NT2/D1 (cell line): ENCODE measurements at places on chromosomes 16 and 17.
A peak's percentile ranks its signal among the peaks of the same experiment; 100 is the strongest.

GRCh38 chr17:55295411-55296170 is 30.8 kb downstream of the HLF start:
- DNase-seq: peak; percentile 44

GRCh38 chr17:63420868-63421680 is 25.0 kb downstream of the CYB561 start:
- no peak for DNase-seq

GRCh38 chr16:31010585-31011325 is at the start of gene STX1B:
Gene STX1B (minus strand): TSS chr16:31010638. CDS start chr16:31010396, 242 bp downstream.
- DNase-seq: no peak

DNA sequence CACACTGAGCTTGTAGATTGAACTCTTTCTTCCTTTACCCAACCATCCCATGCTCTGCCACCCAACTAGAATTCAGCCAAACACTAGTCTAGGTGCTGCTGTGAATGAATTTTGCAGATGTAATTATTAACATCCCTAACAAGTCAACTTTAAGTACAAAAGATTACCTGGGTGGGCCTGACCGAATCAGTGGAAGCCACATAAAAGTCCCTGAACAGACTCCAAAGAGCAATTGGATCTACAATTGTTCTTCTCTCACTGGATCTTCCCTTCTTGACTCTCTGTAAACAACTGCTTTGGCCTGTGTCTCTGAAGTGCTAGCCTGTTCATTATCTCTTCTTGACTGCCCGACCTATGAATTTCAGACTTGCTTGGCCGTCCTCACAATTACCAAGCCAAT is 67.9 kb downstream of the PMP22 start:
- DNase-seq: no peak

DNA sequence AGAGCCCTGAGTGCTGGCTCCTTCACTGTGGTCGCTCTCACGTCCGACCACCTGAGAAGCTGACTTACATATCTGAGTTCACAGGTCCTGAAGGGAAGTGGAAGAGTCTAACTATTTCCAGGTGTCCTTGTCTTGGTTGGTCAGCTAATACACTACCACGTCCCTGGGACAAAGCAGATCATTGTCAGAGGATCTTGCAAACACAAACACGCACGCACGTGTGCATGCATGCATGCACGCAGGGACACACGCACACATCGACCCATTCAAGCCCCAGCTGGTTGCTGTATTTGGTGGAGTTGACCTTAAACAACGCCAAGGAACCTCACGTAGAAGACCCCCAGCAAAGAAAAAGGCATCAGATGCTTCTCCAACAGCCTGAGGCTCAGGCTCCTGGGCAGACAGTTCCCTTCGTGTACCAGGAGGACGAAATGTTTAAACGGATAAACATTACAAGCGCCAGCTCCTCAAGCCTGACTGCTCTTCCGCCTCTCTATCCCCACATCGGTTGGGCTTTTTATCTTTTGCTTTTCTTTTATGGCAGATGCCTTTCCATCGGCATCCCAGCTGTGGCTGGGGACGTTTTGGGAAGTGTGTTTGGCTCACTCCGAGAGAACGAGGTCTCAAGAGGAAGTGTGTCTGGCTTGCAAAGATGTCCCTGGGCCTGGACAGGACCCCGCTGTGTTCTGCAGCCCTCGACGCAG is 95.8 kb downstream of the TBC1D16 start:
- no peak for DNase-seq

DNA sequence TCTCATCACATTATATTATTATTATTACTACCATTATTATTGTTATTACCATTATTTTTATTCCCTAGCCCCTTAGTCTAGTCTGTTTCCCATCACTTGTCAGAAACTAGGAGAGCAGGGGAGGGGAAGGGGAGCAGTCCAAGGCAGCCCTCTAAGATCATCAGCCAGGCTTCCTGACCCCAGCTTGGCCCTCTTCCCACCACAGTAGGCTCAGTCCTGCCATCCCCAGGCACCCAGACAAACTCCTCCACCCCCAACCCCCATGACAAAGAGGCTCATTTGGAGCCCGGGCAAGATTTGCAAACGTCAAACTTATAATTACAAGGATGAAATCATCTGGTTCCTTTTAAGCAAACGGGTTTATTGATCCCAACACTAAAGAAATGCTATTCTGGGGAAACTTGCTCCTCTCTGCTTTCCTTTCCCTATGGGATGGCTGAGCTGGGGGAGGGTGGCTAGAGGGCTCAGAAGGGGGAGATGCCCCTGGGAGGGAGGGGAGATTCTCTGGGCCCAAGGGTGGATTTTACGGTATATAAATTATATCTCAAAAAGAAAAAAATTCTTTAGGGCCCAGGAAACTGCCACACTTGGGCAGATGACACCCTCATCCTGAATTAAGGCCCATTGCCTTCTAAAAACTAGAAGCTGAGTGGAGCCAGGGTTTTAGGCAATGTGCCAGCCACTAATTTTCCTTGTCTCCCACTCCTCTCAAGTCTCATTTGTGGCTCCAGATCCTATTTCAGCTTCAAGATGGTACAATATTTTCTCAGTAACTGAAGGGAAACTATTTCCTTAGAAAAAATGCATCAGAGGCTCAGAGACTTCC is 4.4 kb upstream of the CBFB start:
- no peak for DNase-seq

GRCh38 chr16:74224828-74225612 is 71.6 kb upstream of the PSMD7 start:
- DNase-seq: no peak

DNA sequence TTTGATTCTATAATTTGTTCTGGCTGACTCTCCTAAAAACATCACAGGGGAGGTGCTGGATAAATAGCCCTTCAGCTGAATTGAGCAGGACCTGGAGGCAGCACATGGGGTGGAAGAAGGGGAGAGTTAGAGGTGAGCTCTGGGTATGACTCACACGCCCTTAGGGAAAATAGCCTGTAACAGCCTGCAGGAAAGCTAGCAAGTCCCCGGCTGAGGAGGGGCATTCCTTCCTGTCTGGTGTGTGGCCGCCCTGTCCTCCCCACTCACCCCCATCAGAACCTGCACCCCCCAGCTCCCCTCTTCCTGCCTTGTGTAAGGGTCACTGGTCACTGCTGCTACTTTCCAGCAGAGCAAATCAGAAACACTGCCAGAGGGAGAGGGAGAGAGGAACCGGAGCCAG is 187.4 kb downstream of the C16orf95 start:
- DNase-seq: peak; percentile 54

DNA sequence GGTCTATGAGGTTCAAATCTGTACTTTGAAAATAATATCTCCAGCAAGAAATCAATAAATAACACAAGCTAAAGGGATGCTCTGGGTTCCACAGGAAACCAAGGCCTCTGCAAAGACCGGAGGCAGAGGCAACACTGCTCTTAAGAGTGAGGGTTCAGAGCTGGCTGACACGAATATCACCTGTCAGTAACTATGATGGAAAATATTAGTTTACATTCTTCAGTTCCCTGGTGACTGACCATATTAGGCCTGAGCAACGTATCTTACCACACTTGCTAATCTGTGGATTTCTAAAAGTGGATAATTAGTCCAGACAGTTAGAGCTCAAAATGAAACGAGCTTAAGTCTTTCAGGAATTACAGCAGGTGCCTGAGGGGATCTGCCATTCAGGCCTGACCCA is 459.3 kb downstream of the HS3ST3B1 start:
- DNase-seq: no peak

GRCh38 chr16:84194470-84195200 is 3.7 kb downstream of the ADAD2 start:
- no peak for DNase-seq

GRCh38 chr16:67847064-67847861 is at the start of gene CENPT:
Gene CENPT (minus strand): TSS chr16:67847693. CDS start chr16:67833859, 13,834 bp downstream.
- no peak for DNase-seq

DNA sequence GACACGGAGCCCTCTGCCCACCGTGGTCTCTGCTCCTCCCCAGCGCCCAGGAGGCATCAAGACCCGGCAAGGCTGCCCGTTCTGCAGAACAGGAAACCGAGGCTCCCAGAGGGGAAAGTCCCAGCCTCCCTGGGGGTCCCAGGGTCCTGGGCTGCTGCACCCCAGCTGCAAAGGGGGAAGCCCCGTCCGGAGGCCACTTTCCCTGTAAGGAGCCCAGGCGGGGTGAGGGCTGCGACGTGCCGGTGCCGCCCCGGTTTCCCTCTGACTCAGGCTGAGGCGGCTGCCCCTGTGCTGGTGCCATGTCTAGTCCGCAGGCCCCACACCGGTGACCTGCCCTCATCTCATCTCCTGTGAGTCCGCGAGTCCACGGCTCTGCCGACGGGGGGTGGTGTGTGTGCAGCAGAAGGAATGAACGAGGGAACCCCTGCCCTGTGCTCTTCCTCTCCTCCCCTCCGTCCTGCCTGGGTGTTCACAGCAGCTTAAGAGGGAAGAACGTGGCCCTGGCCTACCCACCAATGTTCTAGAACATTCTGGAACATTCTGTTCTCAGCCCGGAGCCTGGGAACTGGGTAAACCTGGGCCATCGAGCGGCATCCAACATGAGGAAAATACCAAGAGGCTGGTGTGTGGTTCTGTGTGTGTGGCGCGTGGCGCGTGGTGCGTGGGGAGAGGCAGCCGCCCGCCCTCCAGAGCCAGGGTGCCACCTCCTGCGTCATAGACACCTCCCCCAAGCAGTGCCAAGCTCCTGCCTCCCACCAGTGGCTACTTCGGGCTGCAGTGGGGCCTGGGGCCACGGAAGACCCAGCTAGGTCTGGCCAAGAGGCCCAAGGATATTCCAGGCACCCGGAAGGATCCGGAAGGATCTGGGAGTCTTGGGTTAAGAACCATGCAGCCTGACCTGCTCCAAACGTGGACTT is 7.0 kb upstream of the CBFA2T3 start:
- no peak for DNase-seq

DNA sequence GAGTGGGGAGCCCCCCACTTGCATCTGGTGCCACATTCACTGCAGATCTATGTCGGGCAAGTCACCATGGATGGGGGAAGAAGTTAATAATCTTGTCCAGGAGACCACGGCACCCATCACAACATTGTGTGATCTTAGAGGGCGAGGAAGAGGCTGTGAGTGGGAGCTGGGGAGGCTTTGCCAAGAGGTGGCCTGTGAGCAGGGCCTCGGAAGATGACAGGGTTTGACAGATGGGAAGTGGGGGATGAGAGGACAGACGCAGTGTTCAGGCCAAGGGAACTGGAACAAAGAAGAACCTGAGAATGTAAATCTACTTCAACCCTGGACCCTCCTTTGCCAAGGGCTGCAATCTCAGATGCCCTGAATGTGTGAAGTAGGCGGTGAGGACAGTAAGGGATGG is 12.4 kb downstream of the ACE start:
- no peak for DNase-seq

- DNase-seq: no peak
Observed at GRCh38 chr17:79478841-79479240, 132.0 kb downstream of the RBFOX3 start.
